ENCODE measurements at places on chromosomes 12 and 14.

DNA sequence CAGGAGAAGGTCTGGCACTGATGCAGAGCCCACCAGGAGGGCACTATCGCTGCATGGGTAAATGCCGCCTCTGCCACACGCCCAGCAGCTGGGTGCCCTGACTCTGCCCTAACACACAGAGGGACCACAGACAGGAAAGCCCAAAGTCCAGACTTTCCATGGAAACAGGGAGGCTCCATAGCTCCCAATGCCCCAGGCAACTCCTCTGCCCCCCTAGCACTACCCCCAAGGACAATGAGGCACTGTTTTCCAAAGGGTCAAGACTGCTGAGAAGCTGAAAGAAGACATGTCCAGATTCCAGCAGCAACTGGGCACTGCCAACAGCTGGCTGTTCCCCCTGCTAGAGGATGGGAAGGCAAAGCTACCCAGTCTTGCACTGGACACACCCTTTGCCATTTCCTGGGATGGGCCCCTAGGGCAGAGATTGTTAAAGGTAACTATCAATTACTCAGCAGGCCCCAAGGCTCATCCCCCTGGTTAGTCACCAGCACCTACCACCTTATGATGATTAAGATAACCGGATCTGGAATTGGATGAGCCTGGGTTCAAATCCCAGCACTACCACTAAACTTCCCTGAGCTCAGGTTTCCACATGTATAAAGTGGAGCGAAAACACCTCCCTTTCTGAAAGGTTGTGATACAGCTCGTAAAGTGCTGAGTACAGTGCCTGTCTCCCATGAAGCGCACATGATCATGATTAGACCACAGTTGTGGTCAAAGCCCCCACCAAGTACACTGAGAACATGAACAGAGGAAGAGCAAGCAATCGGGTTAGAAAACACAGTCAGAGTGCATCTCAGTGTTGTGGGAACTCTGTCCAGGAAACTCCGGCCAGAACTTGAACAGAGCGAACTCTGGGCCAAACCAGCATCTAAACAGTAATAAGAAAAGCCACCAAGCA lies 3.3 kb downstream of the PXN start:
- DNase-seq: no peak
- H3K27me3 ChIP-seq: no peaks in the 10 kb centered on the region
- H3K4me3 ChIP-seq: peak overlapping the region; percentile 88
- peaks cover 62% of the 10 kb centered on the region for H3K4me1 ChIP-seq
- H3K36me3 ChIP-seq: no peaks in the 10 kb centered on the region
- H3K27ac ChIP-seq: peak overlapping the region; percentile 64

GRCh38 chr12:30953951-30954751 lies 27.6 kb downstream of the TSPAN11 start:
- no peaks in the 10 kb centered on the region for H3K4me1 ChIP-seq
- no peak overlapping the region for H3K27ac ChIP-seq
- no peak for DNase-seq
- H3K4me3 ChIP-seq: no peak overlapping the region
- no peaks in the 10 kb centered on the region for H3K36me3 ChIP-seq

DNA sequence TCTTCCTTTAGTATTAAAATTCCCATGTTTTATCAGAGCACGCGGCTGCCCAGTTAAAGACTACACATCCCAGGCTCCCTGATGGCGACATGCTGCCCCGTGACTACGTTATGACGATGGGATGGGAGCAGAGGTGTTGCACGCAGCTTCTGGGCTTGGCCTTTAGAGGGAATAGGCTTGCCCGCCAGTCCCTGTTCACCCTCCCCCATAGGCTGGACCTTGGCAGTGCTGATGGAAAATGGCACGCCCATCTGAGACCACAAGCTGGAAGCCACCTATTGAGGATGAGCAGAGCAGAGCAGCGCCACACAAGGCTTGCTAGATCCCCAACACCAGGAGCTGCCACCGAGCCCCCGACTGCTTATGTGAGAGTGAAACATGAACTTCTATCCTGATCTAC lies 24.7 kb downstream of the TTC7B start:
- H3K4me1 ChIP-seq: peaks cover 14% of the 10 kb centered on the region
- peaks cover 1% of the 10 kb centered on the region for H3K36me3 ChIP-seq
- no peak overlapping the region for H3K27ac ChIP-seq
- H3K4me3 ChIP-seq: no peak overlapping the region
- H3K27me3 ChIP-seq: no peaks in the 10 kb centered on the region
- no peak for DNase-seq

GRCh38 chr14:82190742-82191141 lies 657.1 kb upstream of the SEL1L start:
- no peaks in the 10 kb centered on the region for H3K27me3 ChIP-seq
- H3K4me1 ChIP-seq: no peaks in the 10 kb centered on the region
- DNase-seq: no peak
- H3K27ac ChIP-seq: no peak overlapping the region

DNA sequence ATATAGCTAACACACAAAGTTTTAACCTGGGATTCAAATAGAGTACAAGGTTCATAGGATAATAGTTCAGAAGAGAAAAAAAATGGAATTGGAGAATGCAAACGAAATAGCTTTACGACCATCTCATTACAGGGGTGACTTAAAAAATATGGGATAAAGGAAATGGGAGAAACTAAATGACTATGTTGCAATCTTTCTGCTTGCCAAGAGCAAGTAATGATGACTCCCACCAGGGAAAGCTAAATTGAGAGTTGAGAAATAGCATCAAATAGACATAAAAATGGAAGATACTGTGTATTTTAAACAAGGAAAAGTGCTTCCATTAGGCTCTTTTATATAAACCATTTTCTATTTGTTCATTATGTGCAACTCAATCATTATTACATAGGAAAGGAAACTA lies 155.7 kb upstream of the ATXN7L3B start:
- H3K4me3 ChIP-seq: no peak overlapping the region
- no peaks in the 10 kb centered on the region for H3K4me1 ChIP-seq
- H3K27ac ChIP-seq: no peak overlapping the region
- H3K36me3 ChIP-seq: no peaks in the 10 kb centered on the region

DNA sequence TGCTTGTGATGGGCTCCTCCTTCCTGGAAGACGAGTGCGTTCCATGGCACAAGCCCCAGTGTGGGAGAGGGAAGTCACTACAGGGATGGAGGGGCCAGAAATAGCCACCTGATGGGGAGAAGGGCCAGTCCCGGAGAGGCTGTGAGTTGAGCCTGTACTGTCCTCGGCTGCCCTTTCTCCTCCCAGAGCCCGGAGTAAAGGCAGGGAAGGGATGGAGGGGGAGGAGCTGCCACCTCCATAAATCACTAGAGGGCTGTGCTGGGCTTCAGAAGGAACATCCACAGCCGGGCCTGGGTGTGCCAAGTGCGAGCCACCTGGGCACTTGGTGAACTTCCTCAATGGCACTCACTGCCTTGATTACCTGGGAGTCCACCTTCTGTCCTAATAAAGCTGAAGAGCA lies 110.1 kb downstream of the RBM19 start:
- no peak overlapping the region for H3K4me3 ChIP-seq
- H3K27me3 ChIP-seq: no peaks in the 10 kb centered on the region
- no peak overlapping the region for H3K27ac ChIP-seq
- H3K4me1 ChIP-seq: peaks cover 2% of the 10 kb centered on the region
- H3K36me3 ChIP-seq: peaks cover 19% of the 10 kb centered on the region

DNA sequence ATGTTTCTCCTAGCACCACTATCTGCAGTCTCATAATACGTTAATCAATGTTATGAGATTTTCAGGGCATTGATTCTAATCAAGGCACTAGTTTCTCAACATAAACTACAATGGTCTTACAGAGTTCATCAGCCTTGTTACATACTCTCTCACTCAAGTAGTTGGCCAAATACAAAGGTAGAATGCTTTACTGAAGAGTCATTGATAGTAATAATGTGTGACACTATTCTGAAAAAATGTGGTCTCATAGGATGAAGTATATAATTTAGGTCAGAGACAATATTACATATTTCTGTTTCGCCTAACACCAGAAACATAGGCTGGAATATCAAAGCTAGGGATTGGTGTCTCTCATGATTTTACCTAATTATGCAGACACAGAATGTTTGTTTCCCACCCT lies 35.2 kb upstream of the MDGA2 start:
- H3K36me3 ChIP-seq: no peaks in the 10 kb centered on the region
- no peaks in the 10 kb centered on the region for H3K4me1 ChIP-seq

- no peaks in the 10 kb centered on the region for H3K27me3 ChIP-seq
- H3K4me1 ChIP-seq: peaks cover 22% of the 10 kb centered on the region
- DNase-seq: no peak
- H3K4me3 ChIP-seq: peak overlapping the region; percentile 96
- H3K36me3 ChIP-seq: peaks cover 17% of the 10 kb centered on the region
- H3K27ac ChIP-seq: peak overlapping the region; percentile 99
Observed at GRCh38 chr12:10612984-10613348, 443 bp downstream of the MAGOHB start.
